Putamen (tissue), 1 donor: ENCODE measurements at places on chromosomes 4 and X.
A peak's percentile ranks its signal among the peaks of the same experiment; 100 is the strongest.

DNA sequence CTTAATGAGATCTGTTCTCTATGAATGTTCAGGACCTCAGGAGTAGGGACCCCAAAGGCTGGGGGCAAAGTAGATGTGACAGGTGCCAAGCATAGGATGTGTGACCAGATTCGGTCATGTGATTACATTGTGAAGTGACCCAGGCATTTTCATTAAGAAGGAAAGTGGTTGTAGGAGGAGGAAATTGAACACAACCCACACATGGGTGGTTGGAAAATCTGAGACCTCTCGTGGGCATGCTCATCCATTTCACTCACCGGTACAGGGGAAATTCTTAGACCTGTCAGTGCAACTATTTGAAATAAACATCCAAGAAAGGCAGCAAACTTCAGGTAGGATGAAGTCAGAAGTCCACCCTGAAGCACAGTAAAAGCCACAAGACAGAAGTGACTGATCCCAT is 43.5 kb upstream of the CD99 start:
- DNase-seq, result no peak

GRCh38 chr4:184506527-184507121 is 32.3 kb upstream of the IRF2 start:
- DNase-seq, result peak; percentile 39

- DNase-seq, result no peak
Observed at GRCh38 chrX:101357166-101357795, 8.7 kb upstream of the TIMM8A start.

DNA sequence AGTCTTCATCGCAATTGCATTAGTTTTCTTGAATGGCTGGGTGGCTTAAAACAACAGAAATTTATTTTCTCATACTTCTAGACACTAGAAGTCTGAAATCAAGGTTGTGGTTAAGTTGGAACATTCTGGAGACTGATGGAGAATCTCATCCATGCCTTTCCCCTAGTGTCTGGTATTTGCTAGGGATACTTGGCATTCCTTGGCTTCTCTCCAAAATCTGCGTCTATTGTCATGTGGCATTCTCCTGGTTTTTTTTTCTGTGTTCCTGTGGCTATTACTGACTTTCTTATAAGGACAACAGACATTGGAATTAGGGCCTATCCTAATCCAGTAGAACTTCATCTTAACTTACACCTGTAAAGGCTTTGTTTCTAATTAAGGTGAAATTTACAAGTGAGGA is 272.8 kb upstream of the EPHA5 start:
- no peak for DNase-seq

DNA sequence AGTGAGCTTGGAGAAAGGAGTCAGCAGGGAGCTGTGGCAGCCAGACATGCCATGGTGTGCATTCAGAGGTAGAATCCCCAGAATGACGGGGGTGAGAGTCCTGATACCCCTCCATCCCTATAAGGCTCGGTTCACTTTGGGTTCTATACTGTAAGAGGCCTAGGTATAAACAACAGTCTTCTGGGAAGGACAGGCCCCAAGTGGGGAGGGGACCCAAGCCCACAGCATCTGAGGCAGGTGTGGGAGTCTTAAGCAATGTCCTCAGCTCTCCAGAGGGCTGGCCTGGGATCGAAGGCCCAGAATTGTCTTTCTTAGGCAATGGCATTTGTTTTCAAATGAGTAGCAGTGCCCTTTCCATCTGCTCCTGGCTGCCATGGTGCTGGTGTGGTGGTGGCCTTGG is 50.2 kb upstream of the MAMLD1 start:
- DNase-seq, result no peak

DNA sequence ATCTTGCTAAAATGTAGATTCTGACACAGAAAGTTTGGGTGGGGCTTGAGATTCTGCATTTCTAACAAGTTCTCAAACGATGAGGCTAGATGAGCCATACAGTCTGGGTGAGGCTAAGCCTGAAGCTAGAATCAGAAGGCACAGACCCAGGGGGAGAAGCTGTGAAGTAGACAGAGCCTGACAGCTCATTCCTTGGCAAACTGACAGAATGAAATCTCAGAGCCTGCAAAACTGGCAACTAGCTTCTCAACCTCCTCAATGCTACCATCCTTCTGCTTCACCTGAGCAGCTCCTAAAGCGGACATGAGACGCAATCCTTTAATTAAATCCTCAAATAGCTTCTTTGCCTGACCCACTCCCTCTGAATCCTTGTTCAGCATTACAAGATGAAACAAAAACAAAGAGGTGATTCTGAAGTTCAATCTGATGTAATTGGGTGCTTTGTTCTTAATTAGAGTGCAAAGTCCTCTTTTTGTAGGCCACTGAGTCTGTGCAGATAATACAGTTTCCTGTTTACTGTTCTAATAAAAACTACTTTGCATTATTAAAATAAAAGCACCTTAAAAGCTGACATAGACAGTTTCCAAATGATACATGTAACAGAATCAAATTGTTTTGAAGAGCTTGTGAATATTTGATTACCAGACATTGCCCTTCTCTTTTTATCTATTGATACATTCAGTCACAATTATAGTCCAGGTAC is 71.0 kb upstream of the BMP2K start:
- peak; percentile 48 for DNase-seq

DNA sequence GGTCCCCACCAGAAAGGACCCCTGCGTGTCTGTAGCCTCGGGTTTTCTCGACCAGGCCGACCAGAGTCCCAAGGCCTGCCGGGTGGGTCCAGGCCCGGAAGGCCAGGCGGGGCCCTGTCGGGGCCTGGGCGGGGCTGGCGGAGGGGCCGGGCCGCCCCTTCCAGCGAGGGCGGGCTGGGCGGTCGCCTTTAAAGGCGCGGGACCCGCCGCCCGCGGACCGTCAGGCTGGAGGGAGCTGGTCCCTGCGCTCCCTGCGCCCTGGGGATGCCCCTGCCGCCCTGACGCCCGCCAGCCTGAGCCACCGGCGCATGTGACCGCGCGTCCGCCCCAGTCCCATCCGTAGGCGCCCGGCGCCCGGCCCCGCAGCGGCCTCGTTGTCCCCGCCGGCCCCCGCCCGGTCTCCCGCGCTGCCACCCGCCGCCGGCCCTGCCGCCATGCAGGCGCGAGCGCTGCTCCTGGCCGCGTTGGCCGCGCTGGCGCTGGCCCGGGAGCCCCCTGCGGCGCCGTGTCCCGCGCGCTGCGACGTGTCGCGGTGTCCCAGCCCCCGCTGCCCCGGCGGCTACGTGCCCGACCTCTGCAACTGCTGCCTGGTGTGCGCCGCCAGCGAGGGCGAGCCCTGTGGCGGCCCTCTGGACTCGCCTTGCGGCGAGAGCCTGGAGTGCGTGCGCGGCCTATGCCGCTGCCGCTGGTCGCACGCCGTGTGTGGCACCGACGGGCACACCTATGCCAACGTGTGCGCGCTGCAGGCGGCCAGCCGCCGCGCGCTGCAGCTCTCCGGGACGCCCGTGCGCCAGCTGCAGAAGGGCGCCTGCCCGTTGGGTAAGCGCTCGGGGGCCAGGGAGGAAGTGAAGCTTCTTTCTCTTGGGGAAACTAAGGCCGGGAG is at the start of gene HTRA3:
Gene HTRA3, plus strand, starts transcription at position 220 of the 883 bp plus-strand sequence. Its CDS starts 215 bp downstream, at position 435.
- DNase-seq, result no peak
